ENCODE measurements at places on chromosomes 12 and 14.

DNA sequence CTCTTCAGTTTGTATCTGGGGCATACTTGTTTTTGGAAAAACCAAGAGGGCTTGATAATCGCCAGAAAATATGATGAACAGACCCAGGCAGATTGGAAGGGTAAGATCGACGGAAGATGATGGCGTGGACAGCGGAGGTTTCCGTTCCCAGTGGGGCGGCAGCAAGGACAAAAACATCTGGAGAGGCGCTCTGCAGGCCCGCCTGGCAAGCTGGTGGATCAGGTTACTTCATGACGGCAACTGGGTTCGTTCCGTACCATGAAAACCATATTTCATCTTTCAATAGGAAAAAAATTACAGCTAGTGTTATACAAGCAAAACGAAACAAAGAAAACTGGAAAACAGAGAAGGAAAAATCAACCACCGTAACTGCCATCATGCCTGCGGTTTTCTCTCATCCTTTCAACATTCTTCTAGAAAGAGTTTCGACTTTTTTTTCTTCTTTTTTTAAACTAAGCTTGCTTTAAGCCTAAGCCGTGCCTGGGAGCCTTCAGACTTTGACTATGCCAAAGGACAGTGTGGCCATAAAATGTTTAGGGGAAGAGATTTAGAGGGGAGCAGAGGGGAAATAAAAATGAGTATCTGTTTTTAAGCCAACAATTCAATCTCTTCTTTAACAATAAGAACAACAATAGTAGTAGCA is 210.5 kb downstream of the FOXN3 start:
- DNase-seq, result no peak

GRCh38 chr14:51846631-51847488 is 13.6 kb upstream of the GNG2 start:
- peak; percentile 100 for DNase-seq

DNA sequence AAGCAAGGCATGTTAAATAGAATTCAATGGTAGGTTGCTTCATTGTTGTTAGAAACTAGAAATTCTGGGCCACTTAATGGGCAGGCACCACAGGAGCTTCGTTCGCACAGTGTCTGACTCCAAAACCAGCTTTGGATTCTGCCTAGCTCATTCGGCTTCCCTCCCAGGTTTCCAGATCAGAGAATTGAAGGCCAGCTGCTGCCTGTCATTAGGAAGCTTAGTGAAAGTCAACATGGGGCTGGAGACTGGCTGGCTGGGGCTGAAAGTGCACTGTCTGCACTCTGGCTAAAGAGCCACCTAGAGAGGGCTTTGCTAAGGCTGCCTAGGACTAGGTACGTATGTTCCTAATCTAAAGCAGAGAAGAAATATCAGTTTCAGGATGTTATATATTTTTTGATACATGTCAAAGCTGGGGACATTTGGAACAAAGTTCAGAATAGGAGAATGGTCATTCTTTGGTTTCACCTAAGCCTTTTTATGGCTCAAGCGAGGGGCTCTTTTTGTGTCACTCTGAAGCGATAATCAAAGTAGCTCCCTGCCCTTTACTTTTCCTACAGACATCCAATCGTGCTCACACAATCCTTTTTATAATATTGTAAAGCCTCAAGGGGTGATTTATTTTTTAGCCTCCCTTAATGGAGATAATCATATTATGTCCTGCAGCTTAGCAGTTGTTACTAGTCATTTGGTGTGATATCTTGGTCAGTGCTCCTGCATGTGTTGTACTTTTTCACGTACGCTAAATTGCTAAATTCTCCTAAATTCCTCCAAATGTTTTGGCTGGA is 238.5 kb upstream of the NAV3 start:
- no peak for DNase-seq

- DNase-seq, result no peak
These were observed 52.0 kb downstream of the SLC38A4 start for GRCh38 chr12:46773586-46774321.

DNA sequence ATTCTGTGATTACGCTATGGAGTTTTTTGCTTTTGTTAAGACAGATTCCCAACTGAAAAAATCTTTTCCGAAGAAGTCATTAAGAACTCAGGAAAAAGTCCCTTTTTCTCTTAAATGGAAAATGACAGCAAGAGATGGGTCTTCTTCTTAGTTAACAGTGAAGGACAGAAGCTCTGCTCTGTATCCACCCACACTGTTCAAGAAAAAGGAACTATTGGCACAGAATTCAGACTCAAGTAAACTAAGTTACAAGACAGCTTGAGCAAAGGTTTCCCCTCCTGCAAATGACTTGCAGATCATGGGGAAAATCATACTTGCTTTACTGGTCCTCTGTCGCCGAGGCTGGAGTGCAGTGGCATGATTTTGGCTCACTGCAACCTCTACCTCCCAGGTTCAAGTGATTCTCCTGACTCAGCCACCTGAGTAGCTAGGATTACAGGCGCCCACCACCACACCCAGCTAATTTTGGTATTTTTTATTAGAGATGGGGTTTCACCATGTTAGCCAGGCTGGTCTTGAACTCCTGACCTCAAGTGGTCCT is 137.1 kb upstream of the AEBP2 start:
- peak; percentile 4 for DNase-seq

DNA sequence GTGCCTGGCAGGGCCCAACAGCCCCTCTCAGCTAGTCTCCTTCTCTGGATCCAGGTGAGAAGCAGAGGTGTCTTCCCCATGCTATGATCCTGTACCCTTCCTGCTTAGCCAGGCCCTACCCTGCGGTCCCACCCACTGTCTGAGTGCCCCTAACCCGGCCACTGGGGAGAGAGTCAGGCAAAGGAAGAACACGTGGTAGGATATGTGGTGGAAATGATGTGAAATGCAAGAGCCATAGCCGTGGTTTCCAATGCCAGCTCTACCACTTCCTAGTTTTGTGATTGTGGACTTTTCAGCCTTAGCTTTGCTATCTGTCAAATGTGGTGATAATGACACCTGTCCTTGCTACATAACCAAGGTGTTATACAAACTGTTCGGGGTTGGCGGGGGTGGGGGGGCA is 15.8 kb downstream of the KRT2 start:
- no peak for DNase-seq

DNA sequence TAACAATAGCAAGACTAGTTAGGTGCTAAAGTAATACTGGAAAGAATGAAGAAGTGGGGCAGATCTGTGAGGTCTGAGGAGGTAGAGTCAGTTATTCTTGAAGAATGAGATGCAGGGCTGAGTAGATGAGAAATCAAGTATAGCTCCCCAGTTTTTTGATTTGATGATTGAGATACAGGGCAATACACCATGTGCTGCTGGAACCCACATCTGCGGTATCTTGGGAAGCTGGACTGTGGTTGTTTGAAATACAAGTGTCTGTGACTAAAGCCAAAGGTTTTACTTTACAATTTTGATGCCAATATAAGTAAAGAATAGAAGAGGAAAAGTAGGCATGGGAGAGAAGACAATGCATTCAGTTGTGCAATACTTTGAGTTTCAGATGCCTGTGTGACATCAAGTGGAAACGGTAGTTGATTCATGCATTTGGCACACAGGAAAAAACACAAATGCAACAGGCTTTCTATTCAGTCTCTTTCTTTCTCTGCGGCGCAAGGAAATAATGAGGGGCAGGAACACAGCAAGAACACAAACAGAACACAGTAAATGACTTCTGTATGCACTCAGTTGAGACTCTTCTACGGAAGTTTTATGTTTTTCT is 190.2 kb upstream of the SLC38A2 start:
- no peak for DNase-seq

DNA sequence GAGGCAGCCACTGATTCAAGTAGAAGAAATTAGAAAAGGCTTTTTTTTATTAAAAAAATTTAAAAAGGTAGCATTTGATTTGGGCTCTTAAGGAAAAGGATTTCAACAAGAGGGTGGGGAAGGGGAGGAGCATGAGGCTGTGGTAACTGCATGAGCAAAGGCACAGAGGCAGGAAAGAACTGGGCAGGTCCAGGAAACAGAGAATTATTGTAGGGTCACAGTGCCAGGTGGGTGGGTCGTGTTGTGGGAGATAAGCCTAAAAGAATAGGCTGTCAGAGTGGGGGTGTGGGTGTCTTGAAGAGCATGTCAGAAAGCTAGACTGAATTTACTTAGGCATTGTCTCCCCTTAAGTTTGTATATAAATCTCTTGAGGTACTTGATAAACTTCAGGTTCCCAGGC is 7.8 kb downstream of the LIMA1 start:
- DNase-seq, result no peak

DNA sequence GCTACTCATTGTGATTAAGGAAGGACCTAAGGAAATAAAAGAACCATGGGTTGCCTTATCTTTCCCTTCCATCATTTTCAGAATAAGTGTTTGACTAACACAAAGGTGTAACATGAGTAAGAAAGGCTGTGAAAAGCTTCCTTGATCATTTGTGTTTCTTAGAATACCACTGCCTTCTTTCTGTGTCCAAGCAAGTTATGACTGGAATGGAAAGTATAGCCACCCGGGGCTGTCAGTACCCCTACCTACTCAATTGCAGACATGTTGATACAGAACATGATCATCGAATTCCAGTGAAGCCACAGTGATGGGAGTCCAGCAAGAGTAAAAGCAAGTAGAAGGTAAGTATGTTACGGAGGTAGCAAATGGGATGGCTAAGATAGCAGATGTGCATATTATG is 209.8 kb downstream of the PELI2 start:
- DNase-seq, result no peak

DNA sequence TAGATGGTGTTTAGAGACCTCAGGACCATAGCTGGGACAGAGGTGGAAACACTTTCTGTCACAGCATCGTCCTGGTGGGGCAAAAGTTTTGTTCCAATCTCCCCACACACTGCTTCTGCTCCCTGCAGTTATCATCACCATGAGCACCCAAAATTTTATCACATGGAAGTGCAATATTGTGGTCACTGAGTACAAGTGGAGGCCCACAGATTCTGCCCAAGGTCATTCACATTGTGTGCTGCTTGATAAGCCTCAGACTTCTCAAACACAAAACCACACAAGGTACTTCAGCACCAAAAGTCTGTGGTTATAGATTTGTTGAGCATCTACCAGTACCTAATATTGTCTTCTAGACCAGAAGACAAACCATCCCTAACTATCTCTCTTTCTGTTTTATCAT is 554 bp upstream of the KRT77 start:
- no peak for DNase-seq

DNA sequence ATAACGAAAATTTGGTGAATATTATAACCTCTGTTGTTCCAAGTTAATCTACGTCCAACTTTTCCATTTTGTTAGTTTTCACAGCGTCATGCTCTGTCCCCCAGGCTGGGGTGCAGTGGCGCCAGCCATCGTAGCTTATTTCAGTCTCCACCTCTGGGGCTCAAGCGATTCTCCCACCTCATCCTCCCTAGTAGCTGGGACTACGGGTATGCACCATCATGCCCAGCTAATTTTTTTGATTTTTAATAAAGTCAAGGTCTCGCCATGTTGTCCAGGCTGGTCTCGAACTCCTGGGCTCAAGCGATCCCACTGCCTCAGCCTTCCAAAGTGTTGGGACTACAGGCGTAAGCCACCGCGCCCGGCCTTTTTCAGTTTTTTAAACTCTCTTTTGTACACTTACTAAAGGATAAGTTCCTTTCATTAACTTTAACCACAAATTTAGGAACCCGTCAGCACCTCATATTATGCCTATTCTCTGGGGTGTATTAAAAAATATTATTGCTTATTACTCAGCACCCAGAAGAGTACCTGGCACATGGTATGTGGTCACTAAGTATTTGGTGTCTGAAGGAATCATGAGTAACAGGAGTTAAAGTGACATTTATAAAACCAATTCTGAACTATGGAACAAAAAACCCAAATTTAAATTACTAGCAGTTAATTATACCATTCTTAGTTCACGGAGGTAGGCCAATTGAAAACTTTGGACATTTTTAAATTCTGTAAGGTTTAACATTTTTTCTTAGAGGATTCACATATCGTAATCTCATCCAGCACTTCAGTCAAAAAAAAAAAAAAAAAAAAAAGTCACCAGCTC is 925 bp upstream of the MIPOL1 start:
- no peak for DNase-seq

GRCh38 chr14:58077621-58078020 is 74.4 kb downstream of the ARMH4 start:
- no peak for DNase-seq

- no peak for DNase-seq
These were observed 15.3 kb upstream of the PIK3C2G start for GRCh38 chr12:18246066-18246465.

DNA sequence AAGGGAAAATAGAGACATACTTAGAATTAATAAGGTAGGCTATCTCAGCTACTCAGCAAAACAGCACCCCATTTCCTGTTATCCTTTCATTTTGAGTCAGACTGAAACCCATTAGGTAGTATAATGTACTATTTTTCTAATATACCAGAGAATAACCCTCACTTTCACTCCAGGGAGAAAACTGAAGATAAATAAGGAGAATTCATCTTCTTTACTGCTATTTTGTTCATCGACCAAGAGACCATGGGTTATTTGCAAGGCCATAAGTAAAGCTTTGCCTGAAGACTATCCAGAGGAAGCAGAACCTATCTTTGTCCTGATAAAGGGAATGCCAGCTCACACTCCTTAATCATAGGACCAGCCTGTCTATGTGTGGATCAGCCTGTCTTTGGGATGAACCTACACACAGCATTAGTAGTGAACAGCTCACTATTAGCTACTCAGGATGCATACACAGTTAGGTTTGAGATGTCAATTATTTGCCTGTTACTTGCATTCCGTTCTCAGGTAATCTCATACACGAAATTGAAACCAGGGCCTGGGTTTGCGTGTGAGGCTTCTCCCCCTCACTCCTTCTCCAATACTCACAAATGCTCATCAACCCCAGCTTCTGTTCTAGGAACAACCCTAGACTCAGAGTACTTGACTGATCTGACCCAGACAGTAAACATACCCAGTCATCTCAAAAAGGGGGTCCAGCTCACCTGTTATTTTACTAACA is 124.4 kb downstream of the DAD1 start:
- DNase-seq, result no peak

- DNase-seq, result no peak
These were observed 78.8 kb downstream of the TMCC3 start for GRCh38 chr12:94571556-94571955.

DNA sequence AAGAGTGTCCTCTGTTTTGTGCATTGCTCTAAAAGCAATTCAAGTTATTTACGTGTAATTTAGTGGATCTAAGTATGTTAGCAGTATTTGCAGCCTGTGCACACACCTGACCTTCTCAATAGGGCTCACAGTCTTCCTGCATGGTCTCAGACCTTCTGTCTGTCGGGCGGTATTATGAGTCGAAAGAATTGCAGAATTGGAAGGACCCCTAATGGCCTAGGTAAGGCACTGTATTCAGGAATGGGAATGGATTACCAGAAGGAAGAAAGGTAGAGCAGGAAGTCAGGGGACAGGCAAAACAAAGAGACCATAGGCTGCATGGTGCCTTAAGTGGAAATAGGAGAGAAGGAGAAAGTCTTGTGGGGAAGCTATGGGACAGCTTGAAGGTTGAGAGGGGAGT is 341.6 kb downstream of the VRK1 start:
- DNase-seq, result no peak

- DNase-seq, result no peak
These were observed 953.6 kb downstream of the SLC6A15 start for GRCh38 chr12:83958997-83959396.

DNA sequence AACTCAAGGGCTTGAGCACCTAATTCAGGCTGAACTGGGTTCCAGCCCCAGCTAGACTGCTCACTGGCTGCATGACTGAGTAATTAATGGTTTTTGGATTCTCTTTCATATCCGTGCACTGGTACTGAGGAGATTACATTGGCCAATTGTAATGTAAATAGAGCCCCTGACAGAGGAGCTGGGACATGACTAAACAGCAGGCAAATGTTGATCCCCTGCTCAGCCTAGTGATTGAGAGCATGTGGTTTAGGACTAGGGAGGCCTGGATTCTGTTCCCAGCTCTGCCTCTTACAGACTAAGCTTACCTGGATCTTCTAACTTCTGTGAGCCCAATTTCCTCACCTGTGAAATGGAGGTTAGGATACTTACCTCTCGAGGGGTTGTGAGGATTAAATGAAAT is 204.3 kb downstream of the ESR2 start:
- DNase-seq, result no peak

All from Kasumi-1 (cell line).